CD4-positive, alpha-beta T cell treated with Interleukin-4 for 4 hours (primary cell): ENCODE measurements at places on chromosomes 11 and 22.

GRCh38 chr11:20881328-20882079 lies 212.1 kb downstream of the NELL1 start:
- DNase-seq: no peak

GRCh38 chr11:72985645-72986044 lies 156.5 kb downstream of the FCHSD2 start:
- DNase-seq: no peak

DNA sequence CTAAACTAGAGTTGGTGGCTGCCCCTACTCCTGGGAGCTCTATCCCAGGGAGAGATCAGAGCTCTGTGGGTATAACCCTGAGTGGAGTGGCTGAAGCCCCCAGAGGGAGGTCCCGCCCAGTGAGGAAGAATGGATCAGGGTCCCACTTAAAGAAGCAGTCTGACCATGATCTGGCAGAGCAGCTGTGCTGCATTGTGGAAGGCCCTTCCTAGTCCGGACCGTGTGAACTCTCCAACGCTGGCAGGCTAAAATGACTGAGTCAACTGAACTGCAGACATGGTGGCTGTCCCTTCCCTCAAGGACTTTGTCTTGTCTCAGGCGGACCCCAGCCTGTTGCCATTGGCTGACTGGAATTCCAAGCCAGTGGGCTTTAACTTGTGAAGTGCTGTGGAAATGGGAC lies 494.2 kb downstream of the FAM181B start:
- no peak for DNase-seq

- DNase-seq: no peak
Observed at GRCh38 chr11:84990141-84990540, 637.0 kb downstream of the DLG2 start.

GRCh38 chr11:79388201-79388600 lies 52.6 kb downstream of the TENM4 start:
- no peak for DNase-seq

DNA sequence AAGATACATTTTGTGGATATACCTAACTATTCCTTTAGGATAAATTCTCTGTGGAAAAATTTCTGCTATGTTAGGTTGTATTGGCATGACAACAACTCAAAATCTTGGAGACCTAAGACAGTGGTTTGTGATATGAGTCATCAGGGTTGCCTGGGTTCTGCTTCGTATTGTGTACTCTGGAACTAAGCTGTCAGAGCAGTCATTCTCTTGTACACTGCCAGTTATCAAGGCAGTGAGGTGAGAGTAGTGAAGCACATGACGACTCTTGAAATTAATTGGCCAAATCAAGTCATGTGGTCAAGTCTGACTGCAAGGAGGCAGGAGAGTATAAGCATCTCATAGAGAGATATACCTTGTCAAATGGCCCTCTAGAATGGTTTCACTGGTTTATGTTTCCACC lies 104.4 kb downstream of the FANCF start:
- no peak for DNase-seq

- DNase-seq: no peak
Observed at GRCh38 chr11:2523821-2524391, 79.1 kb downstream of the KCNQ1 start.

DNA sequence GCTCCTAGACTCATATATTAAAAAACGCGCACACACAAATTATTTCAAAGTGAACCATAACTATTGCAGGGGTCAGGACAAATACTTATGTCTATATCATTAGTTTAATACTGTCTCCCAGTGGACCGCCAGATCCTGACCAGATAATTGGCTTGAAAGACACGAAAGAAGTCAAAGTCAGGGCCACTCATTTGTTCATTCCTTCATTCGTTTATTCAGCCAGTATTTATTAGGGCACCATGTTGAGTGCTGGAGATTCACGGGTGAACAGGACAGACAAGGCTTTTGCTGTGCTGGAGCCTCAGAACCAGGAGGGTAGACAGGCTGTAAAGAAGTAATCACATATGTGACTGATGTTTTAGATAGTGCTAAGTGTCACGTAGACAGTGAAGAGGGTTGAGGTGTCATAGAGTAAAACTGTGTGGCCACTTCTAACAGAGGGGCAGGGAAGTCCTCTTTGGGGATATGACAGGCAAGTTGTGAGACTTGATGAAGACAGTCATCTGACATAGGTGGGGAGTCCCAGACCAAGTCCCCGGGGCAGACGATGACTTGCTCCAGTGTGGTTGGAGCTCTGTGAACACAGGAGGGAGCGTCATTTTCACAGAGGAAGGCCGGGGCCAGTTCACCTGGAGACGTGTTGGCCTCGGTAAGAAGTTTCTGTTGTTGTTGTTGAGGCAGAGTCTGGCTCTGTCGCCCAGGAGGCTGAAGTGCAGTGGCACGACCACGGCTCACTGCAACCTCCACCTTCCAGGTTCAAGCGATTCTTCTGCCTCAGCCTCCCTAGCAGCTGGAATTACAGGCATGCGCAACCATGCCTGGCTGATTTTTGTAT lies 25.9 kb downstream of the RBX1 start:
- no peak for DNase-seq

DNA sequence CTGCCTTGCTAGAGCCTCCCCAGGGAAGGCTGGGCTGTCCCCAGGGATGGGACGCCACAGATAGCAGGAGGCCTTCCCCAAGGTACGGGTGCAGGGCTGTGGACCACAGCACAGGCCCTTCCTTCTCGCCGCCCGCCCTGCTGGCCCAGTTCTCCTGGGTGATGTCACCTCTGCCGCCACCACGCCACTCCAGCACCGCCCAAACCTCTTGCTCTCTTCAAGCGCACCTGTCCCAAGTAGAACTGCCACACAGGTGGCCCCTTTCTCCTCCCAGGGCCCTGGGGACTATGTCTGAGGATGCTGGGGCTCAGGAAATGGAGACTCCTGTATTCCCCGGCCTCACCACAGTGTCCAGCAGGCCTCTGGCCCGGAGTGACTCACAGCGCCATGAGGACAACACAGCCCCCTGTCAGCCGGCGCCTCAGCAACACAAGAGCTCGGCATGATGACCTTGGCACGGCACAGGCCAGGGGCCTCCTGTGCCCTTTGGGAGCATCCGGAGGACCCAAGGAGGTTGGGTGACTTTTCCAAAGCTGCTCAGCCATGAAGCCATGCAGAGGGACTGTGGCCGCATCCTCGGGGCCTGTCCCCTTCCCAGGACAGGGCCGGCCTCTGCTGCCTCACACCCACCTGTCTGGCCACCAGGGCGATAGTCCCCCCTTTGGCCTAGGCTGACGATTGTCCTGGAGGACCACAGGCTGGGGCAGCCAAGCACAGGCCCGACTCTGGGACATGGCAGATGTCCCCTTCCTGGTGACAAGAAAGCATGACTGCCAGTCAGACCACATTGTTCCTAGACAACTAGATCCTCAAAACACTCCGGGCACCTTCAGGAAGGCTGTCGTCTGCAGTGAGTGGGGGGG lies 1023.5 kb downstream of the BRD1 start:
- DNase-seq: no peak

DNA sequence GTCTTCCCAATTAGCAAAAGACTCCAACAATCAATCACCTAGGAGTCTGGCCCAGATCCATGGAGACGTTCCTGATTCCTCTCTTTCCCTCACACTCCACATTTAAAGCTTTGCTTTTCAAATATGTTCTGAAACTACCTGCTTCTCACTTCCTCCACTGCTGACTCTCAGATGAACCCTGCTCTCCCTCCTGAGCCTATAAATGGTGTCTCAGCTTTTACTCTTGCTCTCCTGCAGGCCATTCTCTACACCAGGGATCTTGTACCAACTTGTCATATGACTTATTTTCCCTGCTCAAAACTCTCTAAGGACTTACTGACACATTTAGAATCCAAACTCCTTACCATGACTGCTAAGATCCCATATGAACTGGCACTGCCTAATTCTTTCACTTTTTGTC lies 138.4 kb upstream of the DDI1 start:
- no peak for DNase-seq

DNA sequence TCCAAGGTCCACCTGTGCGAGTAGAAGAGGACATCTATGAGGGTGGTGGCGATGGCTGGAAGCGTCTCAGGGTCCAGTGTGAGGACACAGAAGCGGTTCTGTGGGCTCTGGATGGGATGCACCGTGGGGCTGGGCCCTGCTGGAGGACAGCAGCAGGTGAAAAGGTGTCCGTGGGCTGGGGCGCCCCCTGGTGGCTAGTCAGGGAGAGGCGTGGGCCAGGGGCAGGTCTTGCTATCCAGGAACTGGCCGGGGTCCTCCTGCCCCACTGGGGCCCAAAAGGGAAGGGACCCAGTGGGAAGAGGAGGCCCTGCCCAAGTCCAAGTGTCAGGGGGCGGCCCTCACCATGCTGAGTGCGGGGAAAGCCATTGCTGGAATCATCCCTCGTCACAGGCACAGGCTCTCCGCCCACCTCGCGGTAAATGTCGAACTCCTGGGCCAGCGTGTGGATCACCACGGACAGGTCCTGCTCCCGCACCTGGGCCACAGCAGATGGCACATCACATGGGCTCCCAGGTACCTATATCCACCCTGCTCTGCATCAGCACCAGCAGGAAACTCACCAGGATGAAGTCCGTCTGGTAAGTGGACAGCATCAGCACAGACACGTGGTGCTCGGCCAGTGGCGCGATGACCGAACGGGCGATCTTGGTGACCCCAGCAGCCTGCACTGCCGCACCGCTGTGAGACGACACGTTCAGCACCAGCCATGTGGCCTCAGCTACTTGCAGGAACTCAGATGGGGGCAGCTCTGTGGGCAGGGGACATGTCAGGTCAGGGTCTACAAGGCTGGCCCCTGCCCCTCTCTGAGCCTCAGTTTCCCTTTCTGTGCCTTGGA lies 2.3 kb downstream of the CASTOR1 start:
- peak; percentile 73 for DNase-seq

- DNase-seq: peak; percentile 61
Observed at GRCh38 chr11:6419009-6419631, at the start of gene APBB1. Gene APBB1 (minus strand): TSS chr11:6419094. CDS start chr11:6411347, 7,747 bp downstream.

DNA sequence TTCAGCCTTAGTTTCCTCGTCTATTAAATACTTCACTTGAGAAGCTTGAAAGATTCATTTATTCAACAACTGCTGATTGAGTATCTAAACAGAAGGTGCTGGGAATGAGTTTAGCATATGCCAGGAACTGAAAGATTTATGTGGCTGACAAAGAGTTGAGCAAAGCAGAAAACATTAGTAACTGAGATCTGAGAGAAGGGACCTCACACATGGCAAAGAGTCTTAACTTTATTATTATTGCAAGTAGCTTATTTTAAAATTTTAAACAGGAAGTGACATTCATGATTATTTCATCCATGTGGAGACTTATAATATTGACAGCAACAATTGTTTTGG lies 133.6 kb downstream of the CASP12 start:
- no peak for DNase-seq

- no peak for DNase-seq
Observed at GRCh38 chr11:85590848-85591483, 36.2 kb downstream of the DLG2 start.

DNA sequence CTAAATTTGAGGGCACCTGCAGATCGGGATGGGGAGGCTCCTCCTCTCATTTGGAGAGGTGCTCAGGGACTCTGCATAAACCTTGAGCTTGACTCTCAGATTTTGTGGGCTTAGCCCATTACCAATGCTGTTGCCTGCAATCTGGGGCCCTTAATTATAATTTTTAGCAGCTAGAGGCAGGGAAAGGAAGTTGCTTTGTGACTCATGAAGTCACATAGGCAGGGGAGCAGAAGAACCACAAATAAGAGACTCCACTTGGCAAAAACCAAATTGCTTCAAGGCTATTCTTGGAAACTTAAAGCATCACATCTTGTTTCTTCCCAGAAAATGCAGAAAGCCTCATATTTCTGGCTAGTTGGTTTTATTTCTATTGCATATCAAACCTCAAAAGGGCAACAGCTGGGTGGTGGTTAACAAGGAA lies 46.9 kb downstream of the MICAL2 start:
- DNase-seq: peak; percentile 39

- no peak for DNase-seq
Observed at GRCh38 chr22:19887256-19887985, 32.7 kb upstream of the GNB1L start.

- DNase-seq: no peak
Observed at GRCh38 chr11:20363149-20363499, 390 bp upstream of the HTATIP2 start.

DNA sequence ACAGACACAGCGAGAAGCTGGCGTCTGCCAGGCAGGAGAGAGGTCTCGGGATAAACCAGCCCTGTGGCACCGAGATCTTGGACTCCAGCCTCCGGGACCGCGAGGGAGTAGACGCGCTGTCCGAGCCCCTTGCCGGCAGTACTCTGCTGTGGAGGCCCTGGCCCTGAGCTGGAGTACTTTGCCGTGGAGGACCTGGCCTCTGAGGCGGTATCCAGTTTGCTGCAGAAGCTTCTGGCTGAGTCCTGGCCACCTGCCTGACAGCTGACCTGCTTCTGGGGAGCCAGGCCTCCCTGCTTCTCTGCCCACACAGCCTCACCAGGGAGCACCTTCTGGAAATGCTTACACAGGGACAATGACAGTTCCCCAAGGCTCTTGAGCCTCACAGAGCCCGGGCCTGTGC lies 31.6 kb upstream of the CARS1 start:
- no peak for DNase-seq

- DNase-seq: no peak
Observed at GRCh38 chr11:110601936-110602335, 110.3 kb downstream of the ARHGAP20 start.

GRCh38 chr11:37849706-37850105 lies 1251.7 kb upstream of the RAG2 start:
- DNase-seq: no peak

DNA sequence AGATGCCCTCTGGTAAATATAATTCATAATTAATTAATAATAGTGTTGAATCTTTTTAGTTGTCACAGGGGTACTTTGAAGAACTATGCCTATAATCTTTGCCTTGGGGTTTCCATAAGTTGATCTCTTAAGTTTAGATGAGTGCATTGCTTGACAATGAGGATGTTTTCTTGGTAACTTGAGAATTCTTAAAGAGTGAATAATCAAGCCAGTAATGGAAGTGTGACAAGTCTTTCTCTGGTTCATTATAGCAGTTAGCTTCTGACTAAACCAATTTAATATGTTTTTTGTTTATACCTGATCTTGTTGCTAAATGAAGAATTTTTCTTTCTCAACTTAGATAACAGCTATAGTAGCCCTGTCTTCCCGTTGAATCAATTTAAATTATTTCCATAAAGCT lies 46.2 kb downstream of the ATXN10 start:
- DNase-seq: no peak

GRCh38 chr11:74325649-74326645 lies 14.5 kb upstream of the P4HA3 start:
- no peak for DNase-seq

DNA sequence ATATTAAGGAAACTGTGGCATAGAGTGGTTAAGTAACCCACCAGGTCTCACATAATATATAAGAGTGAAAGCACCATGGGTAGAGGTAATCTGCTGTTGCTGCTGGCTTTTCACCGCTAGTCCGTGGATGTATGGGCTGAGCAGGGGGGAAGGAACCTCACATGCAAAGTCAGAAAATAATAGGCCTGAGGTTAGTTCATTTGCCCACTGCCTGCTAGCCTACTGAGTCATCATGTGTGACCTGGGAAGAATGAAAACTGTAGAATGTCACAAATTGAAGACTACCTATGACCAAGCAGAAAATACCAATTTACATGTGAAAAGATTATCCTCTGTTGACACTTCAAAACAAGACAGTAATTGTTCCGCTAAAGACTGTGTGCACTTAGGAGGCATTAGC lies 560.1 kb upstream of the FAT3 start:
- no peak for DNase-seq
